ENCODE measurements at places on chromosomes 1 and 21. TPM values are rescaled to one million over a fixed set of nuclear protein-coding genes. Genes with fewer than 3 reads are reported as not detected.

The IGSF5 gene
- total RNA-seq = not detected

The DCDC2B gene
- not detected for total RNA-seq

The CHI3L1 gene
- total RNA-seq = not detected

The PLA2G2D gene
- total RNA-seq = not detected

The OR2T29 gene
- total RNA-seq = not detected

The SIM2 gene
- 0.18 TPM for total RNA-seq

DNA sequence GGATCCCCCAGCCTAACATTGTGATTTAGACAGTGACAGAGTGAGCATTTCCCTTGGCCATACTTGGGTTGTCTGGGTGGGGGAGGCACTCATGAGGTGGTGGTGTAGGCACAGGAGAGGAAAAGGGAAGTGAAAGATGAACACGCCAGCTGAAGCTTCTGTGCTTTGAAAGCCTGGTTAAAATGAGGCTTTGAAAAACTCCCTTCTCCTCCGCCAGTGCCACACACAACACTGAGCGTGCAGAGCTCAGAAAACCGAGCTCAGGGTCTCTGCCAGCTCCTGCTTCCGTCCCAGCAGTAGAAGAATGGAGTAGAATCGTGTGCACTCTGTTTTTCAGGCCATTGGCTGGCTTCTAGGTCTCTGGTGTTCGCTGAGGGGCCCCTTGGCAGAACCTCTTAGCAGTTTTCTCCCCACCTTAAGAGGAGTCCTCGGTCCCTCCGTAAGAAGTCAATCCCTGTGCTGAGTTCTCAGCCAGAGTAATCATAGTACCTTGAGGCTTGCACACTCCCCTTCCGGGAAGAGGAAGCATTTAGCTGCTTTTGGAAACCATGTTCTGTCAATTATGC lies 12.9 kb downstream of the PLEKHM2 start:
- peak overlapping the region; percentile 71 for H3K4me3 ChIP-seq
- peak overlapping the region; percentile 92 for H3K27ac ChIP-seq
- DNase-seq = peak; percentile 22
- H3K27me3 ChIP-seq = no peaks in the 10 kb centered on the region

DNA sequence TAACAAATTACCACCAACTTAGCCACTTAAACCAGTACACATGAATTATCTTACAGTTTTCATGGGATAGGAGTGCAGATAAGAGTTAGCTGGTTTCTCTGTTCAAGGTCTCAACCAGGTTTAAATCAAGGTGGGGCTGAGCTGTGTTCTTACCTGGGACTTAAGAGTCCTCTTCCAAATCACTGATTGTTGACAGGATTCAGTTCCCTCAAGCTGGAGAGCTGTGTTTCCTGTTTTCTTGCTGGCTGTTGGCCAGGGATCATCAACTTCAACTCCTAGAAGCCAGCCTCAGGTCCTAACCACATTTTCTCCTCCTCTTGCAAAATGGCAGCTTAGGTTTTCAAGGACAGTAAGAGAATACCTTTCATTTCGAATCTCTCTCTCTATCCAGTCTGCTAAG lies 123.8 kb upstream of the CHRM3 start:
- H3K36me3 ChIP-seq = no peaks in the 10 kb centered on the region
- H3K27me3 ChIP-seq = no peaks in the 10 kb centered on the region
- no peak overlapping the region for H3K4me3 ChIP-seq
- H3K27ac ChIP-seq = no peak overlapping the region
- DNase-seq = no peak

- DNase-seq = peak; percentile 16
- peaks cover 24% of the 10 kb centered on the region for H3K4me1 ChIP-seq
- H3K27me3 ChIP-seq = no peaks in the 10 kb centered on the region
- H3K36me3 ChIP-seq = peaks cover 4% of the 10 kb centered on the region
- no peak overlapping the region for H3K4me3 ChIP-seq
These were observed 12.5 kb upstream of the SARS1 start for GRCh38 chr1:109201123-109201703.

DNA sequence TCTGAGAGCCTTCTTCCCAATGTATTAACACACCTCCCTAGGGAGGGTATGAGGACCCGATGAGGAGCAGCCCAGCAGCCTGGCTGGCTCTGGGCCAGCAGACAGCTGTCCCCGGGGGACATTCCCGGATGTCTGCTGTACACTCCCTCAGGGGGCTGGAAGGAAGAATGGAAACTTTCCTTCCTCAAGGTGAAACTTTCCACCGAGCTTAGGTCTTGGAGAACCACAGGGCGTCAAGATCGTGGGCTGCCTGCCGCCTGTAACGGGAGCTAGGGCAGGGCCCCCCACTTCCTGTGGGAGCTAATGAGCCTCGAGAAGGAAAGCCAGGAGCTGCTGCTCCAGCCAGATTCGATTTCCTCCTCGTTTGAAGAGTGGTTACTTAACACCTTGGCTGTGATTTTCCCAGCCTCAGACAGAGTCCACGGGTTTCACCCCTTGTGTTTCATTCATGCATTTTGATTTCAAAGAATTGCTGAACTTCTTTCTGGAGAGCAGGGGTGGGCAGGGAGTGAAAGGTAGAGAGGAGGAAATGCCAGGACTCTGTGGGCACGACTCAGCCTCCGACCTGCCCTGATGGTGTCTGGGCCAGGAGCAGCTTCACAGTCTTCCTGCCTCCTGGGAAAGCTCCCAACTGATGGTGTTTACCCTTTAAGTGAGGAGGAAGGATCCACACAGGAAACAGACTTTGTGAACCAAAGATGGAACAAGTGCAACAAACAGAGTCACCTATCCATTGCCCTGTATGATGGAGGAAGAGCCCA lies 29.7 kb downstream of the UBE2T start:
- no peak for DNase-seq
- peaks cover 19% of the 10 kb centered on the region for H3K27me3 ChIP-seq
- no peaks in the 10 kb centered on the region for H3K36me3 ChIP-seq
- H3K4me3 ChIP-seq = no peak overlapping the region
- no peaks in the 10 kb centered on the region for H3K4me1 ChIP-seq

GRCh38 chr21:38661197-38661871 lies 144.4 kb upstream of the ETS2 start:
- H3K4me1 ChIP-seq = peaks cover 6% of the 10 kb centered on the region
- H3K36me3 ChIP-seq = no peaks in the 10 kb centered on the region
- DNase-seq = no peak
- peaks cover 71% of the 10 kb centered on the region for H3K27me3 ChIP-seq

DNA sequence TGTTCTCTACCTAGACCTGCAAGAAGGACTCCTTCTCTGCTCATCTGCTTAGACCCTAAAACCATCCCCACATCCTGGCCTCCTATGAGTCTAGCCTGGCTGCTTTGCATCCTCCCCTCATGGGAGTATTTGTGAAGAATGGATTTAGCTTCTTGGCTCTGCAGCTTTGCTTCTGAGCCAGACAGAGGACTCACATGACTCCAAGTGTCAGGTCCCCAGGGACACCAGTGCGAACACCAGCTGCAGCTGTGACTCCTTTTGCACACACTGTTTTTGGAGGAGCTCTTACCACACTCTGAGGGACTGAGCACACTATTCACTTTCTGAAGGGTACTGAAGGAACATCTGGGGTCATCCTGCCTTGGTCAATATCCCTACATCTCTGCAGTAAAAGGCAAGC lies 131.8 kb upstream of the SGIP1 start:
- H3K27me3 ChIP-seq = no peaks in the 10 kb centered on the region
- H3K4me1 ChIP-seq = peaks cover 29% of the 10 kb centered on the region
- no peak overlapping the region for H3K4me3 ChIP-seq
- no peak for DNase-seq
- no peak overlapping the region for H3K27ac ChIP-seq
- no peaks in the 10 kb centered on the region for H3K36me3 ChIP-seq

GRCh38 chr1:178581351-178582303 lies 68.7 kb downstream of the TEX35 start:
- no peaks in the 10 kb centered on the region for H3K36me3 ChIP-seq
- no peak overlapping the region for H3K27ac ChIP-seq
- H3K4me3 ChIP-seq = no peak overlapping the region
- DNase-seq = no peak
- no peaks in the 10 kb centered on the region for H3K27me3 ChIP-seq
- H3K4me1 ChIP-seq = no peaks in the 10 kb centered on the region

GRCh38 chr1:21594501-21594900 lies 74.7 kb downstream of the RAP1GAP start:
- no peak overlapping the region for H3K27ac ChIP-seq
- H3K4me3 ChIP-seq = no peak overlapping the region
- no peaks in the 10 kb centered on the region for H3K36me3 ChIP-seq
- H3K27me3 ChIP-seq = peaks cover 4% of the 10 kb centered on the region
- no peaks in the 10 kb centered on the region for H3K4me1 ChIP-seq
- no peak for DNase-seq

GRCh38 chr1:109787845-109788601 lies 24.3 kb upstream of the EPS8L3 start:
- DNase-seq = no peak
- H3K4me3 ChIP-seq = no peak overlapping the region
- H3K27me3 ChIP-seq = no peaks in the 10 kb centered on the region
- peaks cover 58% of the 10 kb centered on the region for H3K4me1 ChIP-seq
- H3K36me3 ChIP-seq = peaks cover 4% of the 10 kb centered on the region

DNA sequence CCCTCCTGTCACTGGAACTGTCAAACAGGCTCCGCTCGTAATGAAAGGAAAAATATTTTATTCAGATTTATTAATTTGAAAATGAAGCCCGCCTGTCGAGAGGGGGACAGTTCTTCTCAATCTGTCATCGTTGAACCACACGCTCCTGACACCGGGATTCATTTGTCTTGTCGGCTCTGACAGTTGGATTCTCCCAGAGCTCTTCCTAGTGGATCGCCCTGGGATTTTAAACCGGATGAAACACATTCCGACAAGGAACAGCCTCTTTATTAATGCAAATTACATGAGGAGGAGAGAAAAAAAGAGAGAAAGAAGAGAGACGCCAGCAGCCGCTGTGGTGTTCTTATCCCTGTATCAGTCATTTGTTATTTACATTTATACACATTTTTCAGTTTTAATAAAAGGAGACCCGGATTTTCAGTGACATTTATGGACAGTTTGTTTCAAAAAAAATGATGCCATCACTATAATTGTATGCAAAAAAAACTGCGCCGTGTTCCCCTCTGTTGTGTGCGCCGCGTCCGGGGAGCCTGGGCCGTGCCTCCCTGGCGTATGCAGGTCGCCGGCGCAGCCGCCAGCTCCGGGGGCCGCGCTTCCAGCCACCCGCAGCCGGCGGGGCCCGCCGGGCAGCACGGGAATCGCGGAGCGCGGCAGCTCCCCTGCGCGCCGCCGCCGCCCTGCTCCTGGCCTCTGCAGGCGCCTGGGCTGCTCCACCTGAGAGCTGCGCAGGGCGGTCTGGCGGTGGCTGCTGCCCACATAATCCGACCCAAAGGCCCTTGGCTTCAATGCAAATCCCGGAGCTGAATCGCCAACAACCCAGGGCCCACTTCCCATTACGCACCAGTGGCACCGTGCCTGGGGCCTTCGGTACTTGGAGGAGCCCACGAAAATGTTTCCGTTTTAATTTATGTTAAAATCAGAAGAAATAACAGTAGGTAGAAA lies 237.9 kb upstream of the PBX1 start:
- H3K27me3 ChIP-seq = peaks cover 4% of the 10 kb centered on the region
- no peak for DNase-seq
- no peaks in the 10 kb centered on the region for H3K4me1 ChIP-seq
- H3K4me3 ChIP-seq = no peak overlapping the region

DNA sequence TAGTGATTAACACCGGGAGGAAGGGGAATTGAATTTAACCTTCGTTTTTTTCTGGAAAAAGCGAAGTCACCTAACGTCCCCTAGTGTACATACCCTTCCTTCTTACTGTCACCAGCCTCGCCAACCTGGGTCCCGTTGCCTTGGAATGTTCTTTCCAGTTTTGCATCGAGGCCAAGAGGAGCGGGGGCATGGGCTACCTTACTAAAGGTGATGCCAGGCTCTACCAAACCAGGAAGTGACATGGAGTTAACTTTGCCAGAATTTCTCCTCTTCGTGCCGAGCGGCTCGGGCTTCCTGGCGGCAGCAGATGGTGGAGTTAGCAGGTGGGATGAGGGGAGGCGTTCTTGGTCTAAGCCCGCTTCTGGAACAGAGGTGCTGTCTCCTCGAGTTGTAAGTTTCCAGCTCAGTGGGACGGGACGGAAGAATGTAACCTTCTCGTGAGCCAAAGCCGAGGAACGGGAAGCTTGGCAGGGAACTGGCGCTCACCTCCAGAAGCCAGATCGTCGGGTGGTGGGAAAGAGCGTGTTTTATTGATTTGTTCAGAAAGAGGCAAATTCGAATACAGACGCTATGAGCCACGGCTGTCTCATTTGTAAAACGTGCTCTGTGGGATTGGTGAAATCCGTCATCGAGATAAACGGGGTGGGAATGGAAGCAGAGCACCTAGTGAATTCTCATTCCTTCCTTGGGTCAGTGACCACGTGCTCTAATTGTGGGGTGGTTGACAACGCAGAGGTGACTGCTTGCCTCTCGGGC lies 486 bp downstream of the NIPAL3 start:
- H3K4me1 ChIP-seq = peaks cover 47% of the 10 kb centered on the region
- peak overlapping the region; percentile 96 for H3K4me3 ChIP-seq
- H3K36me3 ChIP-seq = peaks cover 21% of the 10 kb centered on the region
- H3K27ac ChIP-seq = peak overlapping the region; percentile 87
- H3K27me3 ChIP-seq = no peaks in the 10 kb centered on the region

DNA sequence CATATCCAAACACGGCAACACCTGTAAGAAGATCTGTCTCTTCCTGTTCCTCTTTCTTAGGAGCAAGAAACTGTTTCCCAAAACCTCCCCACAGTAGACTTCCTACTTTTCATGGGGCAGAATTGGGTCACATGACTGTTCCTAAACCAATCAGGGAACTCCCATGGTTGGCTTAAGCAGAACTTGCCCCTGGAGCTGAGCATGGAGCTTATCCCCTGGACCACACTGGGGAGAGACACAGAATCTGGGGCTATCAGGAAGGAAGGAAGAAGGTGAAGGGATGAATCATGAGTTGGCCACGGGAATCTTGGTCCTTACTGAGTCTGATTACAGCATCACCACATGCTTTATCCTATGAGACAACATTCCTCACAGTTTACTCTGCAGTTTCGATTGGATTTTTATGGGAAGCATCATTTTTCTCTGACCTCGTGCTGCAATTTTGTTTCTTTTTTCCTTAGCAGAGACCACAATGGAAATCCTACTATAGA lies 81.8 kb downstream of the CDC7 start:
- peaks cover 18% of the 10 kb centered on the region for H3K4me1 ChIP-seq
- no peaks in the 10 kb centered on the region for H3K36me3 ChIP-seq
- no peak for DNase-seq
- H3K4me3 ChIP-seq = no peak overlapping the region
- H3K27ac ChIP-seq = no peak overlapping the region
- H3K27me3 ChIP-seq = peaks cover 2% of the 10 kb centered on the region
